ENCODE measurements at places on chromosomes 16 and 17.

GRCh38 chr16:66706506-66706880 is 9.9 kb upstream of the CMTM4 start:
- DNase-seq: no peak

DNA sequence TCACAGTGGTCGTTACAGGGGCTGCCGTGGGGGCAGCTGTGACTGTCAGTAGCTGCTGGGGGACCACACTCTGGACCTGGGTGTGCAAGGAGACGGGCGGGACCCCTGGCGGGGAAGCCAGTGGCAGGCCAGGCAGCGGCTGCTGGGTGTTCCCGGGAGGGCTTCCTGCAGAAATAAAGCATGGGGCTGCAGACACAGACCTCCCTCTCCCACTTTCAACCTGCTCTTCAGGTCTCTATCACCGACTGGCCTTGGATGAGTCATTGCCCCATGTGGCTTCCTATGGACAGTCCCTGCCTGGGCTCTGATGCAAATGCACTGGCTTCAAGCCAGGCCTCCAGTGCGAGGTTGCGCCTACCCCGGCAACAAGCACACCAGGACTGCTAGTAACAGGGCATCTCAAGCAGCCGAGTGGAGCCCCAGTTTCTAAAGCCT is 17.2 kb downstream of the SREBF1 start:
- DNase-seq: no peak

- DNase-seq: no peak
Observed at GRCh38 chr17:62913991-62914570, 52.0 kb upstream of the TANC2 start.

- DNase-seq: no peak
Observed at GRCh38 chr17:78999056-78999768, 10.4 kb downstream of the CANT1 start.

- DNase-seq: no peak
Observed at GRCh38 chr16:13307255-13307654, 405.9 kb downstream of the SHISA9 start.

DNA sequence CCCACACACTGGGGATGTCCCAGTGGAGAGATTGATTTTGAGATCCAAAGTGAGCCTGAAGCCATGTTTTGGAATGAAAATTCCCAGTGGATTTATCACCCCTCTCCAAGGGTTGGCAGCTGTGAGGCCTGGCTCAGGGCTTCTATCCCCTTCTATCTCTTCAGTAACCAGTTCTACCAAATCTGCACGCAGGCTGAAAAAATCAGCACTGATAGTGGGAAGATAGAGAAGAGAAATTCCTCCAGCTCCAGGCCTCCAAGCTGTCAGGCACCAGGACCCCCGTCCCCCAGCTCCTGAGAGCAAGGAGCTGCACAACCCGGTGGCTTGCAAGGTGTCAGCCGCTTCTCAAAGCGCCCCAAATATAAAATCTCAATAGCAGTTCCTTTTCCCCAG is 1.0 kb downstream of the FLOT2 start:
- DNase-seq: no peak
